ENCODE measurements at places on chromosomes 7 and 10.

- no peaks in the 10 kb centered on the region for H3K27me3 ChIP-seq
- H3K4me1 ChIP-seq: peaks cover 52% of the 10 kb centered on the region
- no peak for DNase-seq
- peaks cover 28% of the 10 kb centered on the region for H3K36me3 ChIP-seq
Measured at GRCh38 chr10:71832967-71833366, 18.1 kb downstream of the PSAP start.

GRCh38 chr7:37916673-37917660 is at the start of gene SFRP4:
SFRP4 (minus strand) TSS chr7:37916817; CDS start chr7:37916537, 280 bp downstream.
- H3K4me3 ChIP-seq: peak within 1 kb of the TSS; percentile 47
- no peaks in the 10 kb centered on the region for H3K36me3 ChIP-seq
- H3K27me3 ChIP-seq: peaks cover 3% of the 10 kb centered on the region
- no peaks in the 10 kb centered on the region for H3K4me1 ChIP-seq

DNA sequence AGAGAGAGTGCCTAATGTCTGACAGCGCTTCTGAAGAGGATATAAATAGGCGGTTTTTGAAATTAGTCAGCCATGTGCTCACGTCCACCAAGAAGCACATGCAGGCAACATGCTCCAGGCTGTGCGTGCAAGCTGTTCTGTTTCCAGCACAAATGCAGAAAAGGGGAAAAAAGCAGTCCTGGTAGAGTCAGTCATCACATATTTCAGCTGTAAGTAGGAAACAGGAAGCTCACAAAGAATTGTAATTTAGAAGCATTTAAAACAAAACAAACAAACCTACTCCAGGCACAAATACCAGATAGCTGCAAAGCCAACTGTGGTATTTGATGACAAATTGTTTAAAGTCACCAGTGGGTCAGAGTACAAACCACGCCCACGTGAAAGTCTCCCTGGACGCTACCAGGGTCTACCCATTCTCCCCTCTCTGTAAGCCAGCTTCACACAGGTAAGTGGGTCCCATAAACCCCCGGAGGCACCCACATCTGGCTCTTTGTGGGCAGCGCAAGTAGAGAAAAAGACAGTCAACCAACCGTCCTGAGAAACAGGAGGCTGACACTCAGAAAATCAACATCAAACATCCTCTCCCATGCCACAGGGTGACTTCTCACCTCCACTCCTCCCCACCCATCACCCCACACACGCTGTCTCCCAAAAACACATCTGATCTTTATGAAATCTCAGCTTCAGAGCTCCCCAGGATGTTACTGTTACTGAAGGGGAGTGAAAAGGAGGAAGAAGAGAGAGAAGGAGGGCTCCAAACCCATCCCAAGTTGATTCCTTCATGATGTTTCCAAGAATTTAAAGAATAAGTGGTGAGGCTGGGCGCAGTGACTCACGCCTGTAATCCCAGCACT is 186.4 kb downstream of the FAM107B start:
- no peak overlapping the region for H3K4me3 ChIP-seq
- H3K27me3 ChIP-seq: no peaks in the 10 kb centered on the region
- peak overlapping the region; percentile 1 for H3K27ac ChIP-seq
- H3K36me3 ChIP-seq: no peaks in the 10 kb centered on the region

DNA sequence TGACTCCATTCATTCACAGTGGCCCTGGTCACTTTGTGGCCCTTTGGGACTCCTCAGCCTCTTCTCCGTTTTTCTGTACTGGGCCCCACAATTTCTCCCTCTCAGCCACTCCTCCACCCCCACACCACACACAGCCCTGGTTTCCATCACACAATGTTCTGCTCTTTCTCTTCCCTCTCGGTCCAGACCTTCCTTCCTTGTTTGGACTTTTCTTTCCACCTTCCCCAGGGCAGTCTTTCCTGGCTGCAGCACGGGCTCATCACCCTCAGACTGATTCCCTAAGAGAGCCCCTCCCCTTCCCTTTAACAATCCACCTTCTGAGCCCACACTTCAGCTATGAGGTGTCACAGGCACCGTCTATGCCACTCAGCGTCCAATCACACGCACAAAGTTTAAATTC is 25.7 kb downstream of the CPXM2 start:
- peak overlapping the region; percentile 97 for H3K27ac ChIP-seq
- peaks cover 96% of the 10 kb centered on the region for H3K4me1 ChIP-seq
- H3K27me3 ChIP-seq: no peaks in the 10 kb centered on the region
- H3K36me3 ChIP-seq: no peaks in the 10 kb centered on the region

DNA sequence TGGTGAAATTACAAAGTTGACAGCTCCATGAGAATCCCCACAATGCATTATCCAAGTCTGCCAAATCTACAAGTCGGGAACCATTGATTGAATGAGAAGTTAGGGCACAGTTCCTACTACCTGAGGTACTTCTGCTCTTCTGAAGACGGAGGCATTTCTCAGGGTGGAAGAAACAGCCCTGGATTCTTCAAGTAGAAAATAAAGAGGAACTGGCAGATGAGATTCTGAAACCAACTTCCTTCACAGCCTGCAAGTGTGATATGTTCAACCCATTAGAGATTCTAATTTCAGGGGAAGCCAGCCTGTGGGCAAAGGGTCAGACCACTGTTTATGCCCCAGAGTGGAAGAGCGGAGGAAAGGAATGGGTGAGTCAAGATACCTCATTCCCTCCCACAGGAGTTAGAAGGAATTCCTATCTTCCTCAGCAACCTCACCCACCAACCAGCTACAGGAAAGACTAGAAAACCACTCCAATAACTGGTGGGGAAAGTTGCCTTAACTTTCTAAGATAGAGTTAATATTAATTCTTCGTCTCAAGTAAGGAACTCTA is 50.5 kb upstream of the BMPER start:
- H3K27ac ChIP-seq: no peak overlapping the region
- no peaks in the 10 kb centered on the region for H3K4me1 ChIP-seq
- no peak for DNase-seq
- no peaks in the 10 kb centered on the region for H3K36me3 ChIP-seq
- no peaks in the 10 kb centered on the region for H3K27me3 ChIP-seq

DNA sequence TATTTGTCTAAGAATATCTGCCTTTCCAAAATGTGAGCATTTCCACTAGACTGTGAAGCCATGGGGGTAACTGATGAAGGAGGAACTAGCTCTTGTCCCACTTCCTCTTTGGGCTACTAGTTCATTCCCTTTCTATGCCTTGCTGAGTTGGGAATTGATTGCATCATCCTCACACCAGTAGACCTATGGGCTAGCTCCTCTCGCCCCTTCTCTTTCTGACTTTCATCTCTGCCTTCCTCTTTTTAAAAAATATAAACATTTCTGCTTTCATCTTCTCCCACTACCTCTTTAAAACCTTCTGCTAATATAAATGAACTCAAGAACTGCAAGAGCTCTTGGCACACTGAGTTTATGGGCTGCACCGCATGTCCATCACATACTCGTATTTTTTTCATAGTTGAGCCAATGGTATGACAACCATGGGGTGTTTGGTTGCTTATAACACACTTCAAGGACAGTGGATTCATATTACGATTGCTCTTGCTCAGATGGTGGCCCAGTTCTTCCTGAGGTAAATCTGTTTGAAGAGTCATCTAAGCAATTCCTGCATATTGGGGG is 182.0 kb downstream of the REEP3 start:
- H3K4me1 ChIP-seq: peaks cover 45% of the 10 kb centered on the region
- no peak overlapping the region for H3K27ac ChIP-seq
- no peak for DNase-seq
- H3K27me3 ChIP-seq: no peaks in the 10 kb centered on the region

GRCh38 chr10:49081547-49082275 is 33.6 kb downstream of the VSTM4 start:
- no peak overlapping the region for H3K27ac ChIP-seq
- no peaks in the 10 kb centered on the region for H3K27me3 ChIP-seq
- no peaks in the 10 kb centered on the region for H3K36me3 ChIP-seq

GRCh38 chr10:104109908-104110662 is 11.9 kb upstream of the SFR1 start:
- H3K27ac ChIP-seq: no peak overlapping the region
- H3K4me3 ChIP-seq: no peak overlapping the region
- no peaks in the 10 kb centered on the region for H3K27me3 ChIP-seq

DNA sequence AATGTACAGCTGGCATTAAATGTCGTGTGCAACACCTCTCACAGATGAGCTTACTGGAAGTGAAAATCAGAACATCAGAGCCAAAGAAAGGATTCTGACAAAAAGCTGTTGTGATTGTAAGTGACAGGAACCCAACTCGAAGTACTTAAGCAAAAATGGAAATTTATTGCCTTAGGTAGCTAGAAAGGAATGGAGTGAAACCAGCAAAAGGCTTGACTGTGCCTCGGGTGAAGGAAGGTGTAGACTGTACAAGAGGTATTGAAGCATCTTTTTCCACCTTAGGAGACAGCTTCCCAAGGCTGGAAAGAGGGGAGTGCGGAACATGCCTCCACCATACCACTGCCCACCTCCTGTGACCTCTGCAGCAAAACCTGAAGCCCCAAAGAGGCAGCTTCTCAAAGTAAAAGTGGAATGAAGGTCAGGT is 27.3 kb upstream of the ITGB1 start:
- H3K27ac ChIP-seq: peak overlapping the region; percentile 39

GRCh38 chr7:35820858-35821257 is 20.0 kb downstream of the SEPTIN7 start:
- H3K4me1 ChIP-seq: peaks cover 47% of the 10 kb centered on the region
- no peaks in the 10 kb centered on the region for H3K36me3 ChIP-seq
- no peaks in the 10 kb centered on the region for H3K27me3 ChIP-seq
- DNase-seq: no peak

DNA sequence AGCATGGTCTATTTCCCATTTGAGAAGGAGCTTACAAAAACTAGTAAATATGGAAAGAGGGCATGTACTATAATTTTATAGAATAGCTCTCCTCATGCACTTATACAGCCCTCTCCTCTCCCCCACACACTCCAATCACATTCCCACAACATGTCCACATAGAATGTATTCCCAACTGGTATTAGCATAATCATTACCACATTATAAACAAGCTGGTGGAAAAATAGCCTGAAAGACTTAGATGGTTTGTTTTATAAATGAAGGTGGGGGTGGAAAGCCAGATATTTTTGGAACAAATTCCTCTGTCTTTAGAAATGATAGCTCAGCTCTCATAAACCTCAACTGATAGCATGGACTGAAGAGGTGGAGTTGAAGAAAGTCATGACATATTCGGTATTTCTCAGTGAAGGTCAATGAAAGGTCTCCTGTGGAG is 410.1 kb downstream of the SUGCT start:
- no peak overlapping the region for H3K27ac ChIP-seq
- no peak for DNase-seq
- H3K36me3 ChIP-seq: no peaks in the 10 kb centered on the region
- H3K4me3 ChIP-seq: no peak overlapping the region
- H3K4me1 ChIP-seq: no peaks in the 10 kb centered on the region
- no peaks in the 10 kb centered on the region for H3K27me3 ChIP-seq

- H3K36me3 ChIP-seq: no peaks in the 10 kb centered on the region
- H3K4me1 ChIP-seq: peaks cover 8% of the 10 kb centered on the region
- DNase-seq: no peak
- H3K27me3 ChIP-seq: no peaks in the 10 kb centered on the region
- no peak overlapping the region for H3K4me3 ChIP-seq
- no peak overlapping the region for H3K27ac ChIP-seq
Measured at GRCh38 chr7:130349911-130350782, 5.5 kb downstream of the CPA5 start.

GRCh38 chr10:133163889-133164815 is 4.1 kb downstream of the KNDC1 start:
- H3K27ac ChIP-seq: no peak overlapping the region
- H3K27me3 ChIP-seq: peaks cover 80% of the 10 kb centered on the region
- H3K4me3 ChIP-seq: no peak overlapping the region

- H3K27ac ChIP-seq: no peak overlapping the region
- H3K4me3 ChIP-seq: no peak overlapping the region
- no peak for DNase-seq
Measured at GRCh38 chr7:33841031-33841430, 64.3 kb upstream of the BMPER start.

GRCh38 chr10:15796098-15796759 is 64.1 kb downstream of the MINDY3 start:
- H3K36me3 ChIP-seq: no peaks in the 10 kb centered on the region
- no peak for DNase-seq
- H3K27me3 ChIP-seq: no peaks in the 10 kb centered on the region

DNA sequence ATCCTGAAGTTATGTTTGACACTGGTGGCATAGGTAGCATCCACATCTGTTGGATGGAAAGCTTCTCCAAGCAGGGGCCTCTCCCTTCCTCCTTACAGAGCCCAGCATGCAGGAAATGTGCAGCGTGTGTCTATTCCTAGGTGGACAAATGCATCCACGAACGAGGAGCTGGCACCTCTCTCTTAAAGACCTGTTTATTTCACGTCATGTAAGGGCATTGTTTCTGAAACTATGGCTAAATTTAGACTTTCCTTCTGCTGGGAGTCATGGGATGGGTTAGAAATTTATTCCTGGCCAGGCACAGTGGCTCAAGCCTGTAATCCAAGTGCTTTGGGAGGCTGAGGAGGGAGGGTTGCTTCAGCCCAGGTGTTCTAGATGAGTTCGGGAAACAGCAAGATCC is 208.4 kb upstream of the SVIL start:
- peaks cover 63% of the 10 kb centered on the region for H3K4me1 ChIP-seq
- peak overlapping the region; percentile 41 for H3K4me3 ChIP-seq
- no peaks in the 10 kb centered on the region for H3K36me3 ChIP-seq
- peak; percentile 88 for DNase-seq
- peak overlapping the region; percentile 97 for H3K27ac ChIP-seq

GRCh38 chr10:33386926-33387325 is 52.5 kb upstream of the NRP1 start:
- H3K27ac ChIP-seq: no peak overlapping the region
- no peaks in the 10 kb centered on the region for H3K4me1 ChIP-seq

DNA sequence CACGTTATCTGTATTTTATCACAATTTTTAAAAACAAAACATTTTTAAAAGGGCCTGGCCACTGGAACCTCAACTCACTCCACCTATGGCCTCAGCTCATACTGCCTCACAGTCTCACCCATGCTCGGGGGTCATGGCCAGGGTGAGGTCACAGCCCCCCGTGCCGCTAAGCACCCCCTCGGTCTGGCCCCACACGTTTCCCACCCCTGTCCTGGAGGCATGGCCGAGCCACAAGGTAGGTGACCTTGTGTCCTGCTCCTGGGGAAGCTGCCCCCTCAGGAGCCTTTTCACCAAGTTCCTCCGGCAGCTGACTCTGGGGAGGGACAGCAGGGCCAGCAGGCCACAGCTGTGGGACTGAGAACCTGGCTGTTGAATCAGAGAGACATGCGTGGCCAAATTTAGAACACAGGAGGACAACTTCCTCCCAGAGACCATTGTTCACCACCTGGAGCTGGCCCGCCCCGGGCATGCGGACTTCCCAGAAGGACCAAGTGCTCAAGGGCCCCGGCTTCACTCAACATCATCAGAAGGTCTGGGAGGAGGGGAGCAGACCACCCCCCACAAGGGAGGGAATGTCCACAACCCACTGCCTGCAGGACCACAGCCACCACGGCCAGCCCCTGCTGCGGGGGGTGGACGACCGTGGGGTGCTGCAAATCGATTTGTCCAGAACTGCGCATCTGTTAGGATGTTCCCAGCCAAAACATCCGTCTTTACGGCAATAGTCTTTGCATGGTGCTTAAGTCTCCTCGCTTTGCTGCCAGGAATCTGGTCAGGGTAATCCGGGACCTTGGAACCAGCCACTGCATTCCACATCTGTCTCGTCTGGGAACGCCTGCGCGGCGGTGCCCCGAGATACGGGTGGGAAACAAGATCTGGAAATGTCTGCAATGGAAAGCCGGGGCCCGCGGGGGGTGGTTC is 48.6 kb upstream of the PDGFA start:
- no peak overlapping the region for H3K27ac ChIP-seq
- no peaks in the 10 kb centered on the region for H3K36me3 ChIP-seq
- no peak for DNase-seq
- no peak overlapping the region for H3K4me3 ChIP-seq

- DNase-seq: peak; percentile 73
- no peaks in the 10 kb centered on the region for H3K27me3 ChIP-seq
- H3K36me3 ChIP-seq: no peaks in the 10 kb centered on the region
- H3K27ac ChIP-seq: peak overlapping the region; percentile 79
- peaks cover 94% of the 10 kb centered on the region for H3K4me1 ChIP-seq
Measured at GRCh38 chr7:28102797-28103196, 77.8 kb downstream of the JAZF1 start.
